ENCODE measurements at places on chromosomes 12 and 14.

GRCh38 chr12:108468196-108468968 is 46.7 kb upstream of the FICD start:
- DNase-seq = peak; percentile 57

- DNase-seq = peak; percentile 1
Observed at GRCh38 chr12:34311337-34311736, 289.0 kb downstream of the ALG10 start.

GRCh38 chr14:35571598-35571997 is 37.6 kb downstream of the INSM2 start:
- DNase-seq = no peak

GRCh38 chr12:70178038-70178437 is 65.2 kb upstream of the CNOT2 start:
- DNase-seq = peak; percentile 21

DNA sequence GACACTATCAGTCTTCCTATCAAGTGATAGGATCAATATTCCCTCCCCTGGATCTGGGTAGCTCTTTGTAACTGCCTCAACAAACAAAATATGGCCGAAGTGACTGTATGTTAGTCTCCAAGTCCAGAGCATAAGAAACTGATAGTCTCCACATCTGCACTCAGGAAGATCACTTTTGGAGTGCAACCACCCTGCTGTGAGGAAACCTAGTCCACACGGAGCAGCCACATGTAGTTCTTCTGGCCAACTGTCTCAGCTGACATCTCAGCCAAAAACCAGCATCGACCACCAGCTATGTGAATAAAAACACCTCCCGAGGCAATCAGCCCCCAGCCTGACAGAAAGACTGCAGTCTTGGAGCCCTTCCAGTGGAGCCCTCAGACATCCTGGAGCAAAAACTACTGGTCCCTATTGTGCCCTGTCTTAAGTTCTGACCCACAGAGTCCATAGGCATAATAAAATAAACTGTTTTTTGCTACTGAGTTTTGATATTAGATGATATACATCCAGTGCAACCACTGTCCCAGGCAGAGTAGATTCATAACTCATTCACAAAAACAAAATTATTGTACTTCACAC is 143.8 kb downstream of the MED13L start:
- DNase-seq = no peak

- DNase-seq = no peak
Observed at GRCh38 chr12:43381879-43382278, 170.1 kb downstream of the ADAMTS20 start.

DNA sequence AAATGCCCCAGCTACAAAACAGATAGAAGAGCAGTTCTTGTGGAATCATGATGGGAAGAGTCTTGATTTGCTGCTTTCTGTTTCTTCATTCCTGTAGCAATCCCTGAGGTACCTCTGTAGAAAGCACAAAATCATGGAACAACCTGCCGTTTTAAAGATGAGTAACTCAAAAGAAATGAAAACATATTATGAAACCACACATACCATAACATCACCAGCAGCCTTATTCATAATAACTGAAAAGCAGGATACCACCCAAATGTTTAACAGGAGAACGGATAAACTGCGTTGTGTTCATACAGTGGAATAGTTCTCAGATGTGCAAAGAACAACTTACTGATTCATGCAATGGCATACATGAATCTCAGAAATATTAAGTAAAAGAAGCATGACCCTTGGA is 188.1 kb downstream of the RGS6 start:
- DNase-seq = no peak

DNA sequence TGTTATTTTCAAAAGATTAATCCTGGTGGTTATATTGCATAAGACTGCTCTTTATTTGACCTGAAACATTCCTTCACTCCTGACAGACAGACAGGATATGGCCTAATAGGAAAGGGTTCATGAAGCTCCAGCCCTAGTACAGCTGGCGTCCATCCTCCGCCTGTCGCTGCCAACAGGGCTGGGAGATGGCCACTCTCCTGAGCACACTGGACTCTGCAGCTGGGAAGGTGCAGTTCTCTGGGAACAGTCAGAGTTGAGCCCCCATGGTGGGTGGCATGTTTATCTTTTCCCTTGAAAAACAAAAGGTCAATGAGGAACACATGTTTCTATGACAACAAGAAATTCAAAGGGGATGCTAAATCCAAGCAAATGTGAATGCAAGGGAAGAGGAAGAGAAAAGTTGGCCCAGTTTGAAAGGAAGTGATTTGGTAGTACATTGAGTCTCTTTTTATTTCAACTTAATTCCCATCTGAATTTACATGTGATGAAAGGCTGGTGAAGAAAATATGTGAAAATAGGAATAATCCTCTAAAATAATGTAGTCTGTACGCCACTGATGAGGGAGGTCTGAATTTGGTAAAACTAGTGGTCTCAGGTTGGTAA is 89.9 kb upstream of the DCN start:
- DNase-seq = peak; percentile 16

DNA sequence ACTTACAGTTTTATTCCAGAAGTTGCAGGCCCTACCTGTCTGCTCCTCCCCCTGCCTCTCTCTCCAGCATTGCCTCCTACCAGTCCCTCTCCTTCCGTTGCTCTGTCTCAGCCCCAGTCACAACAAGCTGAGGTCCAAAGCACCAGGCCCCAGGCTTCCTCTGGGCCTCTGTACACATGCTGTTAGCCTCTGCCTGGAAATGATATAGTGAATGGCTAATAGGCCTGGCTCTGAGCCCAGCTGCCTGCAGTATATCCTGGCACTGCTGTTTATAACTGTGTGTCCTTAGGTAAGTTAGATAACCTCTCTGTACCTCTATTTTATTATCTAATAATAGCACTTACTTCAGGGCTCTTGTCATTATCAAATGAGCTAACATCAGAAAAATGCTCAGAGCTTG is 114.9 kb upstream of the PWP1 start:
- peak; percentile 43 for DNase-seq

DNA sequence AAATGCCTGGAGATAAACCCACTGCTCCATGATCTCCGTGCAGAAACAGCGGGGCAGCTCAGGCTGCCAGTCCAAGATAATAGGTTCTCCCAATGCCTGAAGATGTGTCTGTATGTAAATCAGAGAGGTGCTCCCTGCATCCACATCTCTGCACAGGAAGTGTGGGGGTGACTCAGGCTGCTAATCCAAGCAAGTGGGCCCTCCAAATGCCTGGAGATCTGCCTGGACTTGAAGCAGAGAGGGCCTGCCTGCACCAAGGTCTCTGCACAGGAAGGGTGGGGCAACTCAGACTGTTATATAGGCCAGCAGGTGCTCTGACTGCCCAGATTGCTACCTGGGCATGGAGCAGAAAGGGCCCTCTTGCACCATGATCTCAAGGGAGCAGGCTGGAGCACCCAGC is 504.7 kb downstream of the LRFN5 start:
- DNase-seq = peak; percentile 4

DNA sequence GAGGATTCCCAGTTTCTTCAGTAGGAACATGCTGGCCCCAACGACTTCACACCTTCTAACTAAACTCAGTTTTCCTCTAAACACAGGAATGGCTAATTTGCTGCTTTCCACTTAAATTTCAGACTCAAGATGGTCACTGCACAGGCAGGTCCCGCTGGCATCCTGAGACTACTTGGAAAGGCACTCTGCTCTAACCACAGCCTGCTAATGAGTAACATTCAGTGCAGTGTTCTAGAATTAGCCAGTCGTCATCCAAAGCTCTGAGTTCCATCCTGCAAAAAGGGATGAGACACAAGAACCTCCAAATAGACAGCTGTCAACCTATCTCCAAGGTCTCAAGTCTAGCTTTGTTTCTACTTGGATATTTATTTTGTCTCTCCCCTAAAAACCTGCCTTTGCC is 6.0 kb downstream of the CCDC92 start:
- DNase-seq = peak; percentile 87

DNA sequence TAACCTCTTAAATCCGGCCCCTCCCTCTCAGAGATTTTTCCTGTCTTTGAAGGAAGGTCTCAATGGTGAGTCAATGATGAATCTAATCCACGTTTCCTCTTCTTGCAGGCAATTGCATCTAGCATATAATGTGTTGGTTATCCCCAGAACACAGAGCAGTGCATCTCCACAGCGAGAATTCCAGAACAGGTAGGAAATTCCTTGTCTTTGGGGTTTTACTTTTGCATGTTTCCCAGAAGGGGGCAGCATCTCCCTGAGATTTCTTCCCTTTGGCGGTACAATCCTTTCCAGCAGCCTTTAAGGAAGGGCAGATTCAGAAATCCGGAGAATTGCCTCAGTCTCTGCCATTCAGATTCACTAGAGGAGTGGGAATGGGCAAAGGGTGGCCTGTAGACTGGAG is 128.0 kb downstream of the KCNA5 start:
- peak; percentile 31 for DNase-seq

DNA sequence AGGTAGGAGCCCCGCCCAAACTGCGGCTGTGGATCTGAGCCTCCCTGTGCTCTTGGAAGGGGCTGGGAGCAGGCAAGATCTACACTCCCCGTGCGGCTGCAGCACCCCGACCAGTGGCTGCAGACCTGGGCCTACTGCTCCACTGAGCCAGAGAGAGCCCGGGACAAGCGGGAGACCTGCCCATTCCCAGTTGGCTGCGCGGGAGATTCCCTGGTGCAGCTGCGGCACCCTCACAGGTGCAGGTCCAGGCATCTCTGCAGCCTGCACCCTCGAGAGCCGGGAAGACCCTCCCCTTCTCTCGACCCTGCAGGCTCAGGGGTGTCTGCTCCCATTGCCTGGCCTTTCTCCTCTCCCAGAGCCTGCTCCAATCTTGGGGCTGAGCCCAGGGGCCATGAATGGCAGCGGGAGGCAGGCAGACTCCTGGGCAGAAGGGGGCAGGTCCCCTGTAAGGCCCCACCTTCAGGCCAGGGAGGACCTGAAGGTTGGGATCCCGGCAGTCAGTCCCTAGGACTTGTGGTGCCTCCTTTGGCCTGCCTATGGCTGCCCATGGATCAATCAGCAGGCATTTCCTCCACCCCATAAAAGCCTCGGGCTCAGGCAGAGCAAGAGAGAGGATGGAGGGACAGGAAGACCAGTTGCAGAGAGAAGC is 8.8 kb upstream of the A2M start:
- DNase-seq = no peak

GRCh38 chr12:110266980-110267620 is 13.9 kb upstream of the ATP2A2 start:
- DNase-seq = peak; percentile 82

DNA sequence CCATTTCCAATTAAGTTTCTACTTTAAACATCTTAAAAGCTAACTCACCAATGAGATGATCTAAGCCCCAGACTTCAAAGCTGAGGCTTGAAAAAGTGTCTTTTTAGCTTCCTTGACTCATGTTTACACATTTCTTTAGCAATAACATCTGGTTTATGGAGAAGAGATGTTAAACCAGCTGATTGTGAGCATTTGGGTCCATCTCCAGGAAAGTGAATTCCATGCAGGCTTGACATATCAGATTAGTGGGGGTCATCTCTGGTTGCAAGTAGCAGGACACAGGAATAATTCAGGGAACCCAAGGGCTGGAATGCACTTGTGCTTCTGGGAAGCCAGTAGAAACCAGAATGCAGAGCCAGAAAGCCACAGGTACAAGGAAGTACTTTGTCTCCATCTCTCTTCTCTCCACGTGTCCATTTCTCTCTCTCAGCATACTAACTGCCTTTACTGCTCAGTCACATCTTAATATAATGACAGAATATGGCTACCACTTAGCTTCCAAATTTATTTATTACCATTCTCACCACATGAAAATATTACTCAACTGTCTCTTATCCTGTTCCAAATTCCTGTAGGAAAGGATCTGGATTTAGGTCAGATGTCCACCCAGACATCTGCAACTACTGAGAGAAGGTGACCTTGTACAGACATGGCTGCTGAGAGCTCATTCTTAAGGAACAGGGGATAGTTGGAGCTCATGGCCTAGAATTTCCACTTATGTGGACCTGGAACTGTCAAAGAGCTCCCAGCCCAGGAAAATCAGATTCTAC is 104.4 kb downstream of the SCN8A start:
- DNase-seq = peak; percentile 69

DNA sequence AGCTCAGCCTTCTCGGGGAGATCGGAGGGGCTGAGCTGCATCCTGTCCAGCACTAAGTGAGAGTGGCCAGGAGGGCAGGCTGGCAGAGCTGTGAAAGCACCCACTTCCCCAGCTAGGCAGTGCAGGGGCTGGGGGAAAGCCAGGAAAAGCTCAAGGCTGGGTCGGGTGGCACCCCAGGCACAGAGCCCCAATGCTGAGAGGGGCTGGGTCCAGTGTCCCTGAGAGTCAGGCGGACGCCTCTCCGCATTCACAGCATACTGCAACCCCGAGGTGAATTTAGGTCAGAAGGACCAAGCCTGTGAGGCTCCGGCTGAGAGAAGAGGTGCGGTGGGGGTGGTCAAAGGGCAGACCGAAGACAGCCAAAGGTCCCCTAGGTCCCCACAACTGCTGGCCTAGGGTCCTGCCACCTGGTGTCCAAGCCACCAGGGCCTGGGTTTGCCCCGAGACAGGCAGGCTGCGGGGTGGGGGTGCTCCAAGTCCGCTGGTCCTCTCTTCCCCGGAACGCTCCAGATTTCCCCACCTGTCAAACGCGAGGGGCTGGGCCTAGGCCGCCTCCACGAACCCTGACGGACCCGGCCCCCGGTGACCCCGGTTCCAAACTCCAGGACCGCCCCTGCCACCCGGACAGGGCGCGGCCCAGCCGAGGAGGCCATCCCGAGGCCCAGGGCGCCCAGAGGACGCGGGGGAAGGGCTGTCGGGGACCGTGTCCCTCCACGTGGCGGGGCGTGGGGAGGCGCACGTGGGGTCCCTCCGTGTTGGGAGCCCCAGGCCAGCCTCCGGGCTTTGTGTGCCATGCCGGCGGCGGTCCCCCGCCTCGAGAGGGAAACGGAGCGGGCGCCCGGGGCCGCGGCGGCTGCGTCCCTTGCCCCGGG is 527 bp downstream of the CAMKK2 start:
- DNase-seq = no peak

- DNase-seq = no peak
Observed at GRCh38 chr12:15427913-15428312, 105.6 kb downstream of the PTPRO start.

- DNase-seq = no peak
Observed at GRCh38 chr14:77520555-77520954, 21.9 kb upstream of the ISM2 start.

DNA sequence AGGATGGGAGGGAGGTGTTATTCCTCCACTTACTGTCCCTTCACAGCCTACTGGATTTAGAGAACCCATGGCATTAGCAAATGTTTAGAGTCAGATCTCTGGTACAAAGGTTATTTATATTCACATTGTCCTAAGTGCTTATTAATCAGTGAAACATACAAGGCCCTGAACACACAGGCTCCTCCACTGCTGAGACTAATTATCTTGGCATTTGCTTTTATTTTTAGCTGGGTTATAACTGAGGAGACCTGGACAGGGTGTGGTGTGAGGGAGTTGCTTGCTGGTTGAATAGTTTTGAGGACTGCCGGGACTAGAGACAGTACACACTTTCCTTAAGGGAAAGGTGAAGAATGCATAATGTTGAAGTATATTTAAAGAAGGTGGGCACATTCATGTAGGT is 77.5 kb downstream of the FIGNL2 start:
- DNase-seq = no peak

GRCh38 chr14:22333422-22334274 is 255.4 kb downstream of the DAD1 start:
- DNase-seq = peak; percentile 31

GRCh38 chr12:128940090-128940888 is 87.0 kb downstream of the GLT1D1 start:
- no peak for DNase-seq
